Fibroblast of skin of left biceps (primary cell): ENCODE measurements at places on chromosomes 5 and 9.

DNA sequence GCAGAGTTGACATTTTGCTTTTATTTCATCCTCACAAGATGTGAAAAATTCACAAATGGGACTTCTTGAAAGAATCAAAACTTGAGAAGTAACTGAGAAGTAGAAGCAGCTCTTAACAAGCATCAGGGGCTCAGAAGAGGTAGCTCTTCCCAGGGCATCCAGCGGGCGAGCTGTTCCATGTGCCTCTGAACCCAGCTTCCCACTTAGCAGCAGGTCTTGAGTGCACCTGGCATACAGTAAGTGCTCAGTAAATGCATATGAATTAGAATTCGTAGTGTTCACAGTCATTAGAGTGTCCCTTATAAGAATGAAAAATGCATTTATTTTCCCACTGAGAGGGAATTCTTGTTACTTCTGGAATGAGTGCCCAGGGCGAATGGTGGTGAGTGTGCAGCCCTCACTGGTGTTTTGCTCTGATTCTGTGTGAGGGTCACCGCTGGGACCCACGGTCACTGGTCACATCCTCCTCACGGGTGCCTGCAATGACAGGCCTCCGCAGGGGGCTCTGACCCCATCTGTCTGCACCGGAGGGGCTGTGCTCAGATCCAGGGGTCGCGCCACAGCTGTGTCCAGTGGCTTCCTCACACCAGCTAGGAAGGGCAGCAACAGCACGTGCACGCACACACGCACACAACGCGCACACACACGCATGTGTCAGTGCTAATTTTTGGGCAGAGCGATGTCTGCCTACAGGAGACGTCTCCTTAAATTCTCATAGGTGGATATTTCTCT is 26.9 kb downstream of the EXOC3 start:
- DNase-seq = no peak

GRCh38 chr9:121220996-121221663 is 19.5 kb upstream of the RAB14 start:
- no peak for DNase-seq

- no peak for DNase-seq
Measured at GRCh38 chr9:83744206-83744605, 36.4 kb upstream of the UBQLN1 start.

- DNase-seq = no peak
Measured at GRCh38 chr9:12958279-12958678, 183.5 kb downstream of the LURAP1L start.

GRCh38 chr5:89147031-89147430 is 264.0 kb upstream of the MEF2C start:
- no peak for DNase-seq

- DNase-seq = no peak
Measured at GRCh38 chr5:139708877-139709581, 60.9 kb downstream of the CXXC5 start.

DNA sequence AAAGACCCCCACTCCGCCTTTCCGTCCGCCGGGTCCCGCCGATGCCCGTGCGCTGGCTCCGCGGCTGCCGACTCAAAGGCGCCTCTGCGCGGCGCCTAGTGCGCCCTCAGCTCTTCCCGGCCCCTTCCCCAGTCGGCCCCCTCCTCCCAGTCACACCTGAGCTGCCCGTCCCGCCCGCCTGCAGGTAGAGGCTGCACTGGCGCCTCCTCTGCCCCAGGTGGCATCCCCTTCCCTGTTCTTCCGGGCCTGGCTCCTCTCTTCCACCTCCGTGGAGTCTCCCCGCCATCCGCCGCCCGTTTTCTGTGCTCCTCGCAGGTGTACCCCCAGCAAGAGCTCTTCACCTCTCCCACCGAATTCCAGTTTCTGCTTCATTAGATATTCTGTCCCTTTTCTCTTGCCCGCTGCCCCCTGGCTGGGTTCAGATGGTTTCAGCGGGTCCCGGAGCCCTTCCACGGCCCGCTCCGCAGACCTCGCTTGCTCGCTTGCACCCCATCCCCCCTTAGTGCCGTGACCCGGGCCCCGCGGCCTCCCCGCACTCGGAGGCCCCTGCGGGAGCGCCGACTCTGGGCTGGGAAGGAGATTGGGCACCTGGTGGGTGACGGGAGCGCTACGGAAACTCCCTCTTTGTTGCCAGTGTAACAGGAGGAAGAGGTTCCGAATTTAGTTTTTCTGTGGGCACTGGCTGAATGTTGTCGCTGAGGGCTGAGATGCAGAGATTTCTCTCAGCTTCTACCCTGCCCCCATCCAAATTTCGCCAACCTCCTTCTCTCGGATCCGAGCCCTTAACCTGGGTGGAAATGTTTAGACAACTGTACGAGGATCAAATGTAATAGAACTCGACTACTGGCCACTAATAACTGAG is 809 bp downstream of the SLC44A1 start:
- DNase-seq = no peak
